ENCODE measurements at places on chromosomes 3 and 15.

DNA sequence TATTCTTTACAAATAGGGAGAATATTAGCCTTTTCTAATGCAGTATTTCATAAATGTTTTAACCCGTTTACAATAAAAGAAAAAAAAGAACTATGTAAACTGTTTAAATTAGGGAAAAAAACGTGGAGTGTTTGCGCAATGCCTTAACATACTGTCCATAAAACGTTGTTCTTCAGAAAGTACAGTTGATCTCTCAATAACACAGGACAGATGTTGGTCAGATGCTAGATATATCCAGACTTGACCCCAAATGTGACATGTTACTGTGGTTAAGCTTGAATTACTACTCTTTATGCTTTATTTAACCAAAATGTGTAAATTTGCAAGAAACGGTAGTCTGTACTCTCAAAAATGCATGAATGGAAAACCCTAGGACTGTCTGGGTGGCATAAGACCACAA, 110.3 kb downstream of the PLOD2 start:
- no peak for DNase-seq

DNA sequence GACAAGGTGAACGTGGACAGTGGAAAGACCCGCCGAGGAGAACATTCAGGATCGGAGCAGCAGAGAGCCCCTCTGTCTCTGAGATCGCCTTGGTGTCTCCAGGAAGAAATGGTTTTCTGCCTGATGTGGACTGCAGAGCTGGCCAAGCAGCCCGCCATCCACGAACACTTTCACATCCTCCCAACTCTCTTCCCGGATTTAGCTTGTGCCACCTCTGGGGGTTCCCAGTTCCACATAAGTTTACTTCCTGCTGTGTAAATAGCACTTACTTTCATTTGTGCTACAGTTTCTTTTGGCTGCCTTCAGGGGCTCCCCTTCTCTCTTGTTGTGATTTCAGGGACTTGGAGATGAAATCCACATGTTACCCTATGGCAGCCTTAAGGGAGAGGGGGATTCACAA, 48.4 kb downstream of the SEMA5B start:
- DNase-seq, result no peak

DNA sequence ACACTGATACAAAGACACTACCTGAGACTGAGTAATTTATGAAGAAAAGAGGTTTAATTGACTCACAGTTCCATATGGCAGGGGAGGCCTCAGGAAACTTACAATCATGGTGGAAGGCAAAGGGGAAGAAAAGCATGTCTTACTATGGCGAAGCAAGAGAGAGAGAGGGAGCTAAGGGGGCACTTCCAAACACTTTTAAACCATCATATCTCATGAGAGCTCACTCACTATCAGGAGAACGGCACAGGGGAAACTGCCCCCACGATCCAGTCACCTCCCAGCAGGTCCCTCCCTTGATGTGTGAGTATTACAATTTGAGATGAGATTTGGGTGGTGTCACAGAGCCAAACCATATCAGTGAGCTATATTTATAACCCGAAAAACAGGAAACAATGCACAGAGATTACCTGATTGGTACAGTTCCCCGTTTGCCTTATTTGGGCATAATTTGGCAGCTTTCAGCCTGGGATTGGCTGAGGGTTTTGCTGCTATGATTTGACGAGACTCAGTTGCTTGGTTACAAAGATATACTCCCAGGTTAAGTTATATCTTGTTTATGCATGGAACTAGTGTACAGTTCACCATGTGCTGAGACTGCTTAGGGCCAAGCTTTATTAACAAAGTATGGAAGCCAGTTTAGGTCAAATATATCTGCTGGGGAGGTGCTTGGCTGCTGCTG, 184.2 kb downstream of the NR2F2 start:
- no peak for DNase-seq

DNA sequence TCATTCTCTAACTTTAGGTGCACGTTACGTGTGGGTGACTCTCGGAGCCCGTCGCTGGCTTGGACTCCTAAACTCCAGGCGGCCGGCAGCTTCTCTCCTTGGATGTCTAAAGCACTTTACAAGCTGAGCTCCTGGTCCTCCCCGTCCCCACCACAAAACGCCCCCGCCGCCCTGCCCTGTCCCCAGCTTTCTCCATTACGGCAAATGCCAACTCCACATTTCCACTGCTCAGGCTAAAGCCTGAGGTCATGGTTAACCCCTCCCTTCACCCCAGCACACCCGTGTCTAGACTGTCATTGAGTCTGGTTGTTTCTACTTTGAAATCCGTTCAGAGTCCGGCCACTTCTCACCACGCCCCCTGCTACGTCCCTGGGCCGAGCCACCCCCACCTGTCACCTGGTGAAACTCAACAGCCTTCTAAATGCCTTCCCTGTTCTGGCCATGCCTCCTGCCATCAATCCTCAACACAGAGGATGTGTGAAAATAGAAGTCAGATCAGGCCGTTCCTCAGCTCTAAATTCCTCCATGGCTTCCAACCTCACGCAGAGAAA, 8.1 kb upstream of the PCSK6 start:
- no peak for DNase-seq

DNA sequence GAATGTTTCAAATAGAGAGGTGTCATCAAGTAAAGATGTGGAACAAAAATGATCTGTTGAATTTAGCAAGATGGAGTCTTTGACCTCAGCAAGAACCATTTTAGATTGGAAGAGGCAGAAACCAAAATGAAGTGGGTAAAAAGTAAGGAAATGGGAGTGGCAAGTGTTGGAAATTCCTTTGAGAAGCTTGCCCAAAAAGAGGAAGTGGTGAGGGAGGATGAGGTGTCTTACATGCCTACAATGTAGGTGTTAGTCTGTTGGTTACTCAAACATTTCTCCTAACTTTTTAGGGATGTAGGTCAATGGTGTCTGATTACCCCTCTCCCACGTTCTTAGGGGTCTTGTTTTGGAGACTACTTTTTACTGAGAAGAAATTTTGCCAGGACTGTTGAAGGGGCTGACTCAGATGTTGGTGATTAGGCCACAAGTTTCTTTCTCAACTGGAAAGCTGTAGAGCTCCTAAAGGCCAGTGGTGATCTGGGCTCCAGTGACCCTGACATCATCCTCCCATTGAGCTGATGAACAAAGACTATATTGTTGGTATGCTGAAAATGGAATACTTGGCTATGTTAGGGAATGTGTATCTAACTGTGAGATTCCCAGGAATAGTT, 5.1 kb downstream of the PPP2R3A start:
- DNase-seq, result no peak

DNA sequence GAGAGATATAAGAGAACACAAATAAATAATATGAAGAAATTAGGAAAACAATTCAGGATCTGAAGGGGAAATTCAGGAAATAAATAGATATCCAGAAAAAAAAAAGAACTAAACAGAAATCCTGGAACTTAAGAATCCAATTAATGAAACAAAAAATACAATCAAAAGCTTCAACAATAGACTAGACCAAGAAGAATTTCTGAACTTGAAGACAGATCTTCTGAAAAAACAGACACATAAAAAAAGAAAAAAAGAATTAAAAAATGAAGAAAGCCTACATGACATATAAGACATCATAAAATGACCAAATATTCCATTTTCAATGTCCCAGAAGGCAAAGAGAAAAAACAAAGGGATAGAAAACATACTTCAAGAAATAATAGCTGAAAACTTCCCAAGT, 68.3 kb upstream of the IMPG2 start:
- no peak for DNase-seq

GRCh38 chr3:40098261-40098759, 211.2 kb upstream of the EIF1B start:
- no peak for DNase-seq

DNA sequence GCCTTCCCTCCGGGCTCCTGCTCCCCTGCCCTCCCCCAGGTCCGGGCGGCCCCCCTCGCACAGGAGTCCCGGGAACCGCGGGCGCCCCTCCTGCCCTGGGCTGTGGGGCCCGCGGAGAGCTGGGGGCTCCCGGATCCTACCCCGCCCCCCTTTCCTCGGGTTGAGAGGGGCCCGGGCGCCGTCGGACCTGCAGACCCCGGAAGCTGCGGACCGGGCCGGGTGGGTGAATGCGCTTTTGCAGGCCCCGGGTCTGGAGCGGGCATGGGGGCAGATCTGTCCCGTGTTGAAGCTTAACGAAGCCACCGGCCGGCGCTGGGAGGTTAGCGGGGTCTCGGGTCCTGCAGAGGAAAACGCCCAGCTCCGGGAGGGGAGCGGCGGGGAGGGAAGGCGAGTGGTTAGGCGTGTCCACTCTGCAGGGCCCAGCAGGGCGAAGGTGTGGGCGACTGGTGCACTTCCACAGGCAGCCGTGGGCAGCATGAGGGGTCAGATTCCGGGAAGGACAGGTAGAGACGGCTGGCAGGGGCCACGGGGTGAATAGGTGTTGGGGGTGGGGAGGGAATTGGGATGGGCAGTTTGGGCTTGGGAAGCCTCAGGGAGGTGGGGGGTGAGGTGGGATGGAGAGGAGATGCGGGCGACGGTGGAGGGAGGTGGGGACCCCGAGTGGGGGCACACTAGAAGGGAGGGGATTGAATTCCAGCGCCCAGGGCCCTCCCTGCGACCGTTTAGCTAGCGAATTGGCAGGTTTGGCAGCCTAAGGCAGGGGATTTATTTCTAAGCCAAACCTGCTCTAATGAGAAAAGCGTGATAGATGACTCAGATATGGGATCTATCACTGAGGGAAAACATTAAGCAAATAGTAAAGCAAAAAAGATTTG, 635 bp downstream of the CD276 start:
- DNase-seq, result no peak

DNA sequence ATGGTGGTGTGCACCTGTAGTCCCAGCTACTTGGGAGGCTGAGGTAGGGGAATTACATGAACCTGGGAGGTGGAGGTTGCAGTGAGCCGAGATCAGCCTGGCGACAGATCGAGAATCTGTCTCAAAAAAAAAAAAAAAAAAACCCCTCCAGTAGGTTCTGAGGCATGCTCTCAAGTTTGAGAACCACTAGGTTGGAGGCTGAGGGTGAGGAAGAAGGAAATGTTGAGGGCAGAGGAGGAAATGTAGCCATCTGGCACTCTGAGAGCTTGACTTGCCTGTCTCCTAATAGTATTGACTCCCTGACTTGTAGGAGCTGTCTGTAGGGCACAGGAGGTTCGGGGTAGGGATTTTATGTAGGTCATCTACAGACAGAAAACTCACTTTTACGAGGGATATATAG, 204.6 kb downstream of the OPA1 start:
- DNase-seq, result no peak

DNA sequence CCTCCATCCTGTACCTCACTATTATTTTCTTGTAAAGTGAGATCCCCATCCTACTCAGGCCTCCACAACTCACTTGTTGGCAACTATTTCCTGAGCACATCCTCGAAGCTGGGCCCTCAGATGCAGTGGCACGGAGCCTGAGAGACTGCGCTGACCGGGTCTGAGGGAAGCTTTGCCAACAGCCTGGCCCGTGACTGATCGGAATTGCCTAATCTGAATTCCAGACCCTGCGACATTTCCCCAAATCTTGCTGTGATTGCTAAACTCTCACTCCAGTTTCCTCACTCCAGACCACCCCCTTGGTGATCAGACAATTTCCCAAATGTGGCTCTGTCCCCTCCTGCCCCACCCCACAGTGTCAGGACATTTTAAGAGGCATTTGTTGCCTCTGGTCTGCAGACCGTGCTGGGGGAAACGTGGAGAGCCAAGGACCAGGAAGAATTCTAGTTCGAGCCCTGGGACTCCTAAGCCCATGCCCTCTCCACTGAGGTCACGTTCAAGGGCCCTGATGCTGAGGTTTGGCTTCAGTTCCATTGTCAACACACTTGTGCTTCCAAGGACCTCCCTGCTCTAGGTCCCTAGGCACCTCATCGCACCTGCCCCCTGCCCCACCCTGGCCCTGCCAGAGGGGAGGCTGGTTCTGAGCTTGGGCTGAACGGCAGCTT, 22.8 kb downstream of the KLHL25 start:
- no peak for DNase-seq

GRCh38 chr3:146546366-146546965, 2.1 kb upstream of the PLSCR1 start:
- no peak for DNase-seq

DNA sequence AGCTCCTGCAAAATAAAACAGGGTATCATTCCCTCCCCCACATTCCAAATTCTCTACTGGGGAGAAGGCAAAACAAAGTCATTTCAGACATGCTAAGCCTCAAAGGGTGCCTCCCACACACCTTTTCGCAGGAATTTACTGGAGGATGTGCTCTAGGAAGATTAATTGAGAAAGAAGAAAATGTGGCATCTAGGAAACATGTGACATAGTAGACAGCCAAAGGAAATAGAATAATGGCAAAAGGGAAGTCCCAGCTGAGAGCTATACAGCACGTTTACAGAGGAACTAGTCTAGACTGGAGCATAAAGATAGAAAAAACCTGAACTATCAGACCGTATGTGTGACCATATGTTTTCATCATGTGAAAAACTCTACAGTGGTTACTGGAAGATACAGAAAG, 58.8 kb upstream of the MELTF start:
- DNase-seq, result no peak

DNA sequence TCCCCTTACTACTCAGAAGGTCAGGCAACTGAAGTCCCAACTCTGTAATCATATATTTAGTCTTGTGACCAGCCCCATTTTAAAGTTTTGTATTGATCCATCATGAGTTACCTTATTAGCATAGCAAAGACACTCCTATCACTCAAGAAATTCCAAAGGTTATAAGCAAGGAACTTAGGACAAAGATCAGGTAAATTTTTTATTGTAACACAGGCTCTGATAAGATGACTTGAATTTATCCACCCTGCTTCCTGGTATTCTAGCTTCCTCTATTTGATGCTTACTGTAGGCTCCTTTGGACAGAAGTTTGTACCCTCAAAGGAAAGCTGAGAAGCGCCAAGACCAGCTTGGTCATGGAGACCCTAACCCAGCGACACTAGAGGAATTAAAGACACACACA, 8.2 kb upstream of the NDN start:
- no peak for DNase-seq

DNA sequence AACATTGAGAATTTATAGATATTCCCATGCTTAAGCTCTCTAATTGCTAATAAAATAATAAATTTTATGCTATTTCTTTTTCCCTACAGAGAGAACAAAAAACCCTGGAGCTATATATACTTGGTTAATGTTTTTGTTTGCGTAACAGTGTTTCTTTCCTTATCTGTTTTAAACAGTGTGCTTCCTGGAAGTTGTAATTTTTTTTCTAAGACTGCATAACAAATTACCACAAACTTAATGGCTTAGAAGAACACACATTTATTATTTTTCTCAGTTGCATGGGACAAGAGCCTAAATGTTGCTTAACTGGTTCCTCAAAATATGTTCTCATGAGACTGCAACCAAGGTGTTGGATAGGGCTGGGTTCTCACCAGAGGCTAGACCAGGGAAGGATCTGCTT, 49.7 kb upstream of the DPH6 start:
- DNase-seq, result no peak

DNA sequence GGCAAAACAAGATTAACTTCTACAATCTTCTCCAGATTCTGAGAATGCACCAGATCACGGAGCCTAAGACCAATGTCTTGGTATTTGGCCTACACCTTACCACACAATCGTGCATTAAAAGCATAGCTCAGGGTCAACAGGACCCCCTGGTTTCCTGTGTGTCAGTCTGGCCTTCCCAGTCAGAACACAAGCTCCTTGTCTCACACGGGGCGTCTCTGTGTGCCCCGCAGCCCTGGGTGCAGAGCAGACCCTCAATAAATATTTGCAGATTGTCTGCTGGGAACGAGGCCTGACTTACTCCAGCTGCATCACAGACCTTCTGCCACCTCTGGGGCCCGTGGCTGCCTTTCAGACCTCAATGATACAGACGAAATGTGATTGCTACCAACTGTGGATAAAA, 82.5 kb upstream of the CTNNB1 start:
- no peak for DNase-seq

Measured in activated naive CD4-positive, alpha-beta T cell (primary cell).